Amniotic stem cell (primary cell): ENCODE measurements at places on chromosomes 6 and 20.

DNA sequence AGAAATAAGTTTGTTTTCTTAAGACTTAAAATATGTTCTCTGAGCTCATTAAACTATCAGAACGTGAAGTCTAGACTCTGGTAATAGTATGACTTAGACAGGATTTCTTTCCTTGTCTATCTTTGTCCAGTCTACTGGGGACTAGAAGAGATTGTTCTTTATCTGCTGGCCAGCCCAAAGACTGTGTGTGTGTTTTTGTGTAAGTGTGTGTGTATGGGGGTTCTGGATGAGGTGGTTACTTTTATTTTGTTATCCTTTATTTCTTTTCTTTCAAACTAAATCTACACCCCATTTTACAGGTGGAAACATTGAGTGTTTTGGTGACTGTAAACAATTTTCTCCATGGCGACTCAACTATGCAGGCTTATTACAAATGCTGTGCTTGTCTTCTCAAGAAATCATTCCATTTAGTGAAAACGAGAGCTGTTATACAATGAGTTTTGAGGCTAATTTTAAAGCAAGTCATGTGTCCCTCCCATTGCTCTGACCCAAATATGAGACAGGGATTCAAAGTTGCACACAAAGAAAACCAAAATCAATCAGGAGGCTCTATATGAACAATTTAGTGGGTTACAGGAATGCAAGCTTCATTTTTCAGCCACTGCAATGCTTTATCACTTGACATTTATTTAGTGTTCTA is 97.6 kb downstream of the ELOVL5 start:
- DNase-seq: no peak

DNA sequence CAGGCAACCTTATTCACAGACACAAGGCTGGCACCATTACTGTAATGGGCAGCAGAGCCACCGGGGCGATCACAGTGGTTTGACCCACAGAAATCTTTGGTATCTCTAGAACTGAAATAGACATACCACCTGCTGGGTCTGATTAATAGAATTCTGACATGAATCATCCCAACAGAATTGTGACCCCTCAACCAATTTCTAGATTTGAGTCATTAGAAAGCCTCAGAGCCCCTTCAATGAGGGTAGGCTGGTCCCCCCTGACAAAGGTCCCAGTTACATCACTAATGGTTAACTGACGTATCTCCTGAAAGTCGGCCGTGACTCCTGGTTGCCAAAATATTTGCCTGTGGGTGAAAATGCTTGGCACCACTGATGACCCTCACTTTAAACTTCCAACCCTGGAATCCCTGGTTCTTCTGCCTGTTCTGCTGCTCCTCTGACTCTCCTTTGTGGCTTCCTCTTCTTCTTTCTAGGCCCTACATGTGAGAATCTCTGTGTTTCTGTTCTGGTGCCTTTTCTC is 124.9 kb upstream of the ARID1B start:
- DNase-seq: no peak

GRCh38 chr20:60050193-60050947 is 92.1 kb downstream of the CDH26 start:
- no peak for DNase-seq

DNA sequence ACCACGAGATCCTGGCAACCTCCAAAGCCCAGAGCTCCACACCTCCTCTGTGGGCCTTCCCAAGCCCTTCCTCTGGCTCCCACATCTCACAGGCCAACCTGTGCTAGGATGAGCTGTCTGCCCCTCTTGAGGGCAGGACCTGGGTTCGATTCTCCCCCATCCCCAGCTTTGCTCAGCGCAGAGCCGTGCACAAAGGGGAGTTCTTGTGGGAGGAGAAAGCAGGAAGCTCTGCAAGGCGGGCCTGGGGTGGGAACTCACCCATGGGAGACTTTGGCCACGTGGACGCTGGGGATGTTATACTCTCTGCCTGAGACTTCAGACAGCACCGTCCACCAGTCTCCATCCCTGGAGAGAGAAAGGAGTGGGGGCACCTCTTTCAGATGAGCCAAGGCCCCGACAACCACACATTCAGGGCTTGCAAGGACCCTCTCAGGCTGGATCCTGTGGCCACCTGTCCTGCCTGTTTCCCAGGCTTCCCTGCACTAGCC is 12.7 kb downstream of the SLA2 start:
- DNase-seq: no peak

GRCh38 chr6:99233219-99233618 is 116.3 kb downstream of the FAXC start:
- no peak for DNase-seq
